CD8-positive, alpha-beta memory T cell (primary cell): ENCODE measurements at places on chromosomes 2 and 18.

GRCh38 chr2:159960414-159960813, 102.0 kb downstream of the PLA2R1 start:
- no peak for DNase-seq

DNA sequence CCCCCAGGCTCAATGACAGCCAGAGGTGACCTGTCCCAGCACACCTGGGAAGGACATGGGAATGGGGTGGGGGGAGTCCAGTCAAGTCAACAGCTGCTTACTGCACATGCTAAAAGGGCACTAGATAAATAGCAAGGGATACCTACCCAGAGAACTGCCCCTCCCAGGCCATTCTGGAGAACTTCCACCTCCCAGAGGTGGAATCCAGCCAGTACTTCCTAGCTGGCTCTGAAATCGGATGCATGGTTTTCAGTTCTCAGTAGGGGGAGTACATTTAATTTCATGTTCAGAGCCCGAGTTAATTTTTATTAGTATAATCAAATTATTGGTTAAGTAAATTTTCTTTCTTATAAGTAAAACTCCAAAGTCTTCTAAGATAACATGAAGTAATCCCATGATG, 28.9 kb upstream of the ITGA6 start:
- DNase-seq: no peak

GRCh38 chr2:207765547-207765946, 4.2 kb downstream of the FZD5 start:
- DNase-seq: no peak

DNA sequence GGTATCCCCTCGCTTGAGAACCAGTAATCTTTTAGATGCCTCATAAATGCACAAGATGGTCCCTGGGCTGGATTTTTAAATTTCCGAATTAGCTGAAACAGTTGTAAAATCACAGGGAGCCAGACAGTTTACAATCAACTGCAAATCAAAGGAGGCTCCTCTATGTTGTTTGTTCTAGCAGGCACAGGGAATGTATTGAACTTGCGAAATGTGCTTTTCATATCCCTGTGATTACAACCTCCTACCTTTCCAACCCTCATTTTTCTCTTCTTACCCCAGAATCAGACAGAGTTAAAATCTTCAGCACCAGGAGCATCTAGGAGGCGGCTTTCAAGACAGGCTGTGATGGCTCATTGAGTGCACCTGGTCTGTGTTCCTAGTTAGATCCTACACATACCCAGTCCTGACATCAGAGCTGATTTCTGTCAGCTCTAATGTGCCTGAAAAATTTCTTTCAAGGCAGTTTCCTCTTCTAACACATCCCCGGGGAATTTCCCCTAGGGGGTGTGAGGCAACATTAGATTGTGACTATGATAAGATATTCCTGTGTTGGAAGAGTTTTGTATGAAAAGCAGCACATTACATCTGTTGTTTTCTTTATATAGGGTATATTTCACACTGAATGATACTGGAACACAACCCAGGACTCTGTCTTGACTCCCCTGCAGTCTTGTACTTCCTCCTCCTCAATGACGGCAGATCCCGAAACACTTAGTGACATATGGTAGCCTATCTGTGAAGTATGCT, 17.9 kb upstream of the CAVIN2 start:
- DNase-seq: no peak

DNA sequence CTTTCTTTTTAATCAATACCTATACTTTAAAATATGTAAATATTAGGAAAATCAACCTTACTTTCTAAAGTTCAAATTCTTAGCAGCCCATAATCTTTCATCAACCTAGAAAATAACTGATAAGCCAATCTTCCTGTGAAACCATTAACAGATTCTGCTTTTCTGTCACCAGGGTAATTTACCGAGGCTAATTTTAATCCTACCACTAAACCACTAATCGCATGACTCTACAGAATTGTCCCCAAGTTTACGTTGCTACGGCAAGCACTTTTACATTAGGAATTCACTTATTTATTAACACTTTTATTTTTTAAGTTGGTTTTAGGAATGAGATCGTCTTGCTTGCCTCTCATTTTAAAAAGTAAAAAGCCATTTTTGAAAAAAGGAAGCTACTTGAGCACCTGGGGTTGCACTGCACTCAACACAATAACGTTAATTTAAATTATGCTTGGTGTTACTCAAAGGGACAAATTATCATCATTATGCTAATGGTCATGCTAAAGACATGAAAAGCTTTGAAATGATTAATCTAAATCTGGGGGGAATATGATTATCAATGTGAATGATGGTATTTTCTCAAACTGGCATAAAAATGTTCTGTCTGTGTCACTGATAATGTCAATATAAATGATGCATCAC, 10.2 kb downstream of the ZNF516 start:
- no peak for DNase-seq

DNA sequence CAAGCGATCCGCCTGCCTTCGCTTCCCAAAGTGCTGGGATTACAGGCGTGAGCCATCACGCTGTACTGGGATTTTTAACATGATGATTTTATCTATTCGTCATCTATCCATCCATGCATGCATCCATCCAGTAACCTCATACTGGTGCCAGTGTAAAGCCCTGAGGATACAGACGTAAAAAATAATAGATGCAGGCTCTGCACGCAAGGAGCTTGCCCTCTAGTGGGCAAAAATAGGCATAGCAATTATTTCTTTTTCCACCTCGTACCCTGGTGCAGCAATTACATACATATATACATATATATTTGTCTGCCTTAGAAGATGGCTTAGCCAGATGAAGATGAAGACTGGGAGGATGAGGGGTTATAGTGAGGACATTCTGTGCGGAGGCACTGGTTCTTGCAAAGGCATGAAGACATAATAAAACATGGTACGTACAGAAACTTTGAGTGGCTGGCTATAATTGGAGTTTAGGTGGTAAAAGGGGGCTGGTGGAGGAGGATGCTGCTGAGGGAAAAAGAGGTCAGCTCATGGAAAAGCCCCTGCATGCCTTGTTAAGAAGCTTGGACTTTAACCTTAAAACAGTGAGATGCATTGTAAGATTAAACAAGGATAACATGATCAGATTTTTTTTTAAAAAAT, 19.6 kb upstream of the RPIA start:
- peak; percentile 43 for DNase-seq

- DNase-seq: no peak
These were observed 31.4 kb downstream of the SLC4A3 start for GRCh38 chr2:219658874-219659273.

DNA sequence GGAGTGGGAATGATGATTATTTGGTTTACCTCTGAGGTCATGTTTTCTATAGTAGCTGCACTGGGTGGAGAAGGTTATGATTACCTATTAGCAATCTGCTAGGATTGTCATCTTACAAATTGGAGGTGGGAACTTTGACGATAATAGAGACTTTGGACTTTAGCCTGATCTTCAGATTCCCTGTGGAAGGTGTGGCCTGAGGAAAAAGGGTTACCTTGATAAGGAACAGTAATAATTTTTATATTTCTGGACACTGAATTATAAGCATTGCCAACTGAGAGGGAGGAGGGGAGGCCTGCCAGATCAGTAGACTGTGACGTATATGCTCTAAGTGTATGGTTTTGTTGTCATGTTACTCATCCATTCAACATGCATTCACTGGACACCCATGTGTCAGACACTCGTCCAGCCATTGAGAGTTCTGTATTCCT, 183.4 kb upstream of the FOSL2 start:
- no peak for DNase-seq

- DNase-seq: peak; percentile 40
These were observed 4.7 kb upstream of the KRCC1 start for GRCh38 chr2:88059979-88060906.

- DNase-seq: no peak
These were observed 391.8 kb upstream of the CRIM1 start for GRCh38 chr2:35963824-35964223.

GRCh38 chr2:145957929-145958328, 1438.0 kb upstream of the ZEB2 start:
- no peak for DNase-seq

- no peak for DNase-seq
These were observed 29.3 kb upstream of the INSIG2 start for GRCh38 chr2:118058951-118059350.

DNA sequence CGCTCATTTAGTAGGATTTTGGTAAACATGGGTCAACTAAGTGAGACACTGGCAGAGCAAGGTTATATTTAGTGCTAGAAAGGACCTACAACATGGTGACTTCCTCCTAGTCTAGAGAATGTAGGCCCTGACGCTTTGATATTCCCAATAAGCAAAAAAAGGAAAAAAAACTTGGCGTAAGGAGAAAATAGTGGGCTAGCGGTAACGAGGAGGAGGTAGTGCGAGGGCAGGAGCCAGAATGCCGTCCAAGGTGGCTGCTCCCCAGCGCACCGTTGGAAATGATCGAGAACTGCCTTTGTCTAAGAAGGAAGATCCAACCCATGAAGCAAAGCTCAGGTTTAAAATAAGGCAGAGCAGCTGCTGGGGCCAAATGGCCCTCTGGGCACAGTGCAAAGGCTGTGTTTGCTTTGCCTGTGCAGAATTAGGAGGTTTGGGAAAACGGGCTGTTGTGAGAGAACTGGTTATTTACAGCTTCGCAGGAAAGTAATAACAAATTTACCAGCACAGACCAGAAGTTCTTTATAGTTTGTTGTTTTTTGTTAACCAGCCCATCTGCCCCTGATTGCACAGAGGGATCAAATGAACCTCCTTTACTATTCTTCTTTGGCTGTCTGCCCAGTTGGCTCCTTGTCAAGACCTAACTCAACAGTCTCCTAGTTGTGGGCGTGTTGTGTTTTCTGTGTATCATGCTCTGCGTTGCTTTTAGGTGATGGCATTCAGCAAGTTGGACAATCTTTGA, 86.6 kb downstream of the ITGB1BP1 start:
- DNase-seq: no peak

DNA sequence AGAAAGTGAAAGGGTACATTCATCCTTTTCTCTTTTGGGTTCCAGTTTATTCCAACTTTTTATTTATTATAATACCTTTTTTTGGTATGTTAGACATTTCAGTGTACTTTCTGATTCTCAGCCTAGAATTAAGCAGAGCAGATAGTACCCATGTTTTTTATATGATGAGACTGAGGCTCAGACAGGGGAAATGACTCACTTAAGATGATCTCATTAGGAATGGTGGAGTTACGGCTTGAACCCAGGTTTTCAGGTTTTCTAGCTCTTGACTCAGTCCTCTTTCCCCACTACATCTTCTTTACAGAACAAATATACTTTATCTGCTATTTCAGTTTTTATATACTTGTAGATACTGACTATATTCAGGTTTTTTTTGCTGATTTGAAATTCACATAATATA, 51.7 kb upstream of the OTX1 start:
- DNase-seq: no peak

DNA sequence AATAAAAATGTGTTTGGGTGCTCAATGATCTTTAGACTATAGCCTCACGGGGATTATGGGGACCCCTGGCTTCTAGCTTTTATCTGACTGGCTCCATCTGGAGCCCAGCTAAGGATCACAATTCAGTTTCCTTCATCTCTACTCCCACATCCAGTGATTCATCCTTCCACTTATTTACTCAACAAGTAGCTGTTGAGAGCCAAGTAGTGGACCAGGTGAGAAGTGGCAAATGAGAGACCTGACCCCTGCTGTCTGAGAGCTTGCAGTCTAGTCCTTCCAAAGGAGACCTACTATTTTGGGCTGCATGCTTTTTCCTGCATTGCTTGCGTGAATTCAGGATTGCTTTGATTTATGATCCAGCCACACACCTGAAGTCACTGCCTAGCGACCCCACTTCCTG, 10.7 kb upstream of the DSG3 start:
- no peak for DNase-seq

DNA sequence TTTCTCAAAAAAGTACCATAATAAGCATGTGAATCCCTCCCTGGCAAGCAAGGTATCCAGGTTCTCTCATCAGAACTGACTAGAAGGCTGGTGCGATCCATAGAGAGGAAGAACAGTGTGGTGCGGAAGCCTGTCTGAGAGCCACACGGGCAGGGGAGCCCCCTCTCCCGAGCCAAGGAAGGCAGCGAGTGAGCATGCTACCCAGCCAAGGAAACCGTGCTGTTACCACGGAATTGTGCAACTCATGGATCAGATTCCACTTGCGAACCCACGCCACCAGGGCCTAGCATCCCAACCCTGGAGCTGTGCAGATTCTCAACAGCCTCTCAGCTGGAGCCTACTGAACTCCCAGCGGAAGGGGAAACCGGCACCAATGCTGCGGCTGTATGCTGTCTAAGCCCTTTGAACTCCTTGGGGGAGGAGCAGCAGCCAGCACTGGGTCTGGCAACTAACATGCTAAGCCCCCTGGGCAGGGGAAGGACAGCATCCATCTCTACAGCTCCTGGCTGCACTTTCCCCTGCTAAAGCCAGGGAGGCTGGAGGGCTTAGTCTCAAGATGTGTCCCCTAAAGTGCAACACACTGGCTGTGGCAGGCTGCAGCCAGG, 823.1 kb downstream of the EPHA4 start:
- DNase-seq: no peak

GRCh38 chr2:121182520-121182919, 102.5 kb downstream of the TFCP2L1 start:
- no peak for DNase-seq

- DNase-seq: no peak
These were observed 74.8 kb upstream of the ADAM23 start for GRCh38 chr2:206368484-206368883.

- DNase-seq: no peak
These were observed 306.2 kb downstream of the SETBP1 start for GRCh38 chr18:44986933-44987332.

- DNase-seq: no peak
These were observed 136.8 kb downstream of the CAPN13 start for GRCh38 chr2:30670453-30670852.

GRCh38 chr2:126891681-126892500, 6.8 kb upstream of the TEX51 start:
- DNase-seq: no peak

GRCh38 chr2:108029496-108029895, 43.2 kb downstream of the SLC5A7 start:
- DNase-seq: no peak

DNA sequence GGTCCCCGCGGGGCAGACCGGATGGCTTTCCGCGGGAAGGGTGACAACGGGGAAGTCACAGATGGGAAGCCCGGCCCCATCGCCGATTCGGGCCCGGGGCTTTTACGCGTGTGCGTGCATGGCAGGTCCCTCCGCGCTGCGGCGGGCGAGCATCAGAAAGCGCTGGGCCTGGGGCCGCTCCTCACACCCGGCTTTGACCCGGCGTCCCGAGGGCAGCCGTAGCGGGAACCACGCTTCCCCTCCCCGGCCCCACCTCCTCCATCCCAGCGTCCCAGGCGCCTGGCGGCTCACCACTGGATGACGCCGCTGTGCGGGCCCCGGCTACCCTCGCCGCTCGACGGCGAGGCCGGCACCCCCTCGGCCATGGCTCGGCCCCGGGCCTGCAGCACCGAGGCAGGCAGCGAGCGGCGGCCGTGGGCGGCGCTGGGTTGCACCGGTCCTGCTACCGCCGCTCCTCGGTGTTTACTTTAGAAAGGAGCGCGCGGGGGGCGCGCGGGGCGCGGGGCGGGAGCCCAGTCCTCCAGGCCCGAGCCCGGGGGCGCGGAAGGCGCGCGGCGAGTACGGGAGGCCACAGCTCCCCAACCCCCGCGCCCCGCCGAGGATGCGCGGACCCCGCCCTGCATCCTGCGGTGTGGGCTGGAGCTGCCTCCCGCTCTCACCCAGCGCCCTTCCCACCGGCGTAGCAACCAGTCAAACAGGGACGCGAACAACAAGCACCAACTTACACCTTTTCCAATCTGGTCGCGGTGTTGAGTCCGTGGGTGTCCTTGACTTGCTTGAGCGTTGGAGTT, 806 bp downstream of the RFX8 start:
- no peak for DNase-seq

- no peak for DNase-seq
These were observed 85.8 kb downstream of the DNMT3A start for GRCh38 chr2:25255745-25256487.
